Stomach (tissue), 19 donors: ENCODE measurements at places on chromosomes 7 and 10.
A peak's percentile ranks its signal among the peaks of the same experiment; 100 is the strongest.

DNA sequence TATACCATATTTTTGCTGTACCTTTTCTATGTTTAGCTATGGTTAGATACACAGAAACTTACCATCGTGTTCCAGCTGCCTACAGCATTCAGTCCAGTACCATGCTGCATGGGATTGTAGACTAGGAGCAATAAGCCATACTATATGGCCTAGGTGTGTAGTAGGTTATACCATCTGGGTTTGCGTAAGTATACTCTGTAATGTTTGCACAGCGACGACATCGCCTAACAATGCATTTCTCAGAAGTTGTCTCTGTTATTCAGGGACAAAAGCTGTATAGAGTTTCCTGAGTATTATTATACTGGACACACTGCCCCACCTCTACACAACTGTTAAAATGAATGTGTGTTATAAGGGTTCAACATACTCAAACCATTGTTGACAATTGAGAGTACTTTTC, 93.8 kb upstream of the MKI67 start:
- no peak for DNase-seq

DNA sequence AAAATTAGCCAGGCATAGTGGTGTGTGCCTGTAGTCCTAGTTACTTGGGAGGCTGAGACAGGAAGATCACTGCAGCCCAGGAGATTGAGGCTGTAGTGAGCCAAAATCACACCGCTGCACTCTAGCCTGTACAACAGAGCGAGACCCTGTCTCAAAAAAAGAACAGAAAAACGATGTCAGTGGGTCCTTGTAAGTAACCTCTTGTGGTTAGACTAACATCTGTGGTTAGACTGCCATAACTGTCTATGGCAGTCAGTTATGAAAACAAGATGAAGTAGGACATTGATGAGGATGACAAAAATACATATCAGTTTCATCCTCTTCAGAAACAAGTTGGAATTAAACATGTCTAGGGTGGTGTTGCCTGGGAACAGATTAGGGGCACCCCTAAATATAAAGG, 53.3 kb downstream of the AKAP9 start:
- DNase-seq: no peak

- DNase-seq: no peak
Observed at GRCh38 chr10:34092891-34093290, 722.2 kb downstream of the PARD3 start.

- DNase-seq: peak; percentile 95
Observed at GRCh38 chr10:122504610-122504950, 43.2 kb downstream of the HTRA1 start.

DNA sequence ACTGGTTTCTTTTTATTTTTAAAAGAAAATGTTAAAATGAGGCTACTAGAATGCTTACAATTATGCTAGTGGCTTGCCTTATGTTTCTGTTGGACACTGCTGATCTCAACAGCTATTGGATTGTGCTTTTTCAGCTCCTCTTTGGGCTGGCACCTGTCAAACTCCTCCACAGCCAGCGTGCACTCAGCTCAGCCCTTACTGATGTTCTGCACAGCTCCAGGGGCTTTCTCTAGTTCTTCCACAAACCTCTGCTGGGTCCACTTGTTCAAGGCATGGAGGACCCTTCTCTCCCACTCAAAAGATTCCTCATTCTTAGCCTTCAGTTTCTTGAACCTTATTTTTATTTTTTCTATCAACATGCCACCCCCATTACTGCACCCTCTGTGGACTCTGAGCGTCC, 96.0 kb downstream of the VIPR2 start:
- no peak for DNase-seq

DNA sequence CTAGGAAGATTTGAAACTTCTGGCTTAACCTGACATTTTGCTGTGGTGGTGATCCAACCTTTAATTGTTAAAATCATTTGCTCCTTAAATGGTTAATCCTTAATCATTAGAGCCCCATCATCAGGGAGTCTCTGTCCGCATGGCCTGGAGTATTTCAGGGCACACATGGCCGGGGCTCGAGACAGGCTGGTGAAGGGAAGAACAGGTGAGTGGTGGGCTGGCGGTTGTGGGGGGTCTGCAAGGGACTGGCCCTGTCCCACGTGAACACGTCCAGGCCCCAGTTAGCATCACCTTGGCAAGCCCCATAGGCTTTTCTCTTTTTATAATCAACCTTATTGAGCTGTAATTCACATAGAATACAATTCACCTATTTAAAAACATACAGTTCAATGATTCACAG, 109.5 kb downstream of the DNAJB6 start:
- DNase-seq: no peak

DNA sequence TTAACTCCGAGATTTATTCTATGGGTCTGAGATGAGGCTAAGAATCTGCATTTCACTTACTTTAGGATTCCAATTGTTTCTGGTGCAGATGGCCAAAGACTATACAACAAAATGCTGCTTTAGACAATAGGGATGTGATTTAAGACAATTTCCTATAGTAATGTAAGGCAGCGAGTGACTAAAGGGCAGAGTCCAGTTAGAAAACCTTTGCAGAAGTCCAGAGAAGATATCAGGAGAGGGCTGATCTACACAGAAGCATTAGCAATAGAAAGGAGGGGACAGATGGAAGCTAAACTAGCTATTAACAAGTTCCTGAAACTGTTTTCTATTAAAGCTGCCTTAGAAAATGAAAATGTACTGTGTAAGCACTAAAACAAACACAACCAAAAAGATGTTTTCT, 398.9 kb downstream of the DGKB start:
- no peak for DNase-seq

DNA sequence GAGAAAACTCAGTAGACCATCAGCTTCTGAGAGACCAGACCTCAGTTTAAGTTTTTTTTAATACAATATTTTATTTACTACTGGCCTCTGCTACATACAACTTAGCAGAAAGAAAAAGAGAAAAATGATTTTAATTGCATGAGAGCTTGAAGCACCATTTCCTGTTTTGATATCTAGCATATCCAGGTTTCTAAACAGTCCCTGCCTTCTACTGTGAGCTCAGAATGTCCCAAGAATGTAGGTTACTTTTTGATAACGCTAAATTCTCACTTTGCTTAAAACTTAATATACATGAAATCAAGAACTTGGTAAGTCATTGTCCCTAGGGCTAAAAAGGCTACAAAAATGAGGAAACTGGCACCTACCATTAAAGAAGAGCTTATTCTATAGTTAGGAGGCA, 7.0 kb downstream of the TMEM243 start:
- DNase-seq: no peak

GRCh38 chr10:93951905-93952304, 41.8 kb upstream of the PLCE1 start:
- DNase-seq: no peak

- no peak for DNase-seq
Observed at GRCh38 chr7:155017834-155018233, 14.9 kb upstream of the PAXIP1 start.

GRCh38 chr10:35783305-35783838, 141.3 kb upstream of the FZD8 start:
- DNase-seq: no peak

DNA sequence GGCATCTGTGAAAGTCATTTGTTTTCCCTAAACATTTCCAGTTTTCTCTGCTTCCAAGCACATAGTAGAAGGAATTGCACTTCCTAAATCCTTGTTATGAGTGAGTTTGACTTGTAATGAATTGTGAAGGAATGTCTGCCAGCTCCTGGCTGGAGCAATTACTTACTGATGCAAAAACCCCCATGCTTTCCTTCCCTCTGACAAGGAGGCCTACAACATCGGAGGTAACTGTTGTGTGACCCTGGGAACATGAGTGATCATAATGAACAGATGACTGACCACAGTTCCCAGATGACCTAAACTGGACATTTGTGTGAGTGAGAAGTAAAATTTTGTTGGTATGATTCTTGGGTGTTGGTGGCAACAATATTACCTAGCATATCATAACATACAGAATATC, 21.4 kb upstream of the CPVL start:
- DNase-seq: no peak

GRCh38 chr10:94088926-94089381, 95.2 kb downstream of the PLCE1 start:
- DNase-seq: peak; percentile 75

DNA sequence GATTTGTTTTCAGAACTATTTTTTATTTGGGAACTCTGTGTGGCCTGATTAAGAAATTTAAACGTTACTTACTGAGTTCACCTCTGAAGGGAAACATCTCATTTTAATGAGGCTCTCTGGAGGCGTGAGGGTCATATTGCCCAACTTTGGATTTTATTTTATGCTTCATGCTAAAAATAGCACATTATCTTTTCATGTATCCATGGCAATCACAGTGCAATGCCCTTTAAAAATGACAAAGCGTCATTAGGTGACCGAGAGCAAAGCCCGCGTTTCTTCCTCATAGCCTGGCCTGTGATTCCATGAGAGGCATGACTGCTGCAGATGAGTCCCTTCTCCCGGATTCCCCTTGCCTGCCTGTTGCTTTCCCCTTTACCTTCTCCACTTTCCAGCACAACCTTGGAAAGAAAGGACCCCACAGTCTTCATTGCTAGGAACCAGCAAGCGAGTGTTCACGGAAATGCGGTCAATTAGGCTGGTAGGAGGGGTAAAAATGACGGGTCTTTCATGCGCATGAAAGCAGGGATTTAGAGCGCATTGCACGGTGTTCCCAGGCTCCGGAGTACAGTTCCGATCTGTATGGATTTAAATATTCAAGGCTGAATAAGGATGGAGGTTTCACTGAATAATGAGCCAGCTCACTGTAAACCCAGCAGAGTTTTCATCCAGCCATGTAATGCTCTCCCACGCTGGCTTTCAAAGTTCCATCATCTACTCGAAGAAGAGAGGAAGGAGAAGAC, 98.2 kb upstream of the PITRM1 start:
- DNase-seq: no peak

GRCh38 chr7:133593561-133593960, 340.7 kb downstream of the EXOC4 start:
- DNase-seq: no peak

DNA sequence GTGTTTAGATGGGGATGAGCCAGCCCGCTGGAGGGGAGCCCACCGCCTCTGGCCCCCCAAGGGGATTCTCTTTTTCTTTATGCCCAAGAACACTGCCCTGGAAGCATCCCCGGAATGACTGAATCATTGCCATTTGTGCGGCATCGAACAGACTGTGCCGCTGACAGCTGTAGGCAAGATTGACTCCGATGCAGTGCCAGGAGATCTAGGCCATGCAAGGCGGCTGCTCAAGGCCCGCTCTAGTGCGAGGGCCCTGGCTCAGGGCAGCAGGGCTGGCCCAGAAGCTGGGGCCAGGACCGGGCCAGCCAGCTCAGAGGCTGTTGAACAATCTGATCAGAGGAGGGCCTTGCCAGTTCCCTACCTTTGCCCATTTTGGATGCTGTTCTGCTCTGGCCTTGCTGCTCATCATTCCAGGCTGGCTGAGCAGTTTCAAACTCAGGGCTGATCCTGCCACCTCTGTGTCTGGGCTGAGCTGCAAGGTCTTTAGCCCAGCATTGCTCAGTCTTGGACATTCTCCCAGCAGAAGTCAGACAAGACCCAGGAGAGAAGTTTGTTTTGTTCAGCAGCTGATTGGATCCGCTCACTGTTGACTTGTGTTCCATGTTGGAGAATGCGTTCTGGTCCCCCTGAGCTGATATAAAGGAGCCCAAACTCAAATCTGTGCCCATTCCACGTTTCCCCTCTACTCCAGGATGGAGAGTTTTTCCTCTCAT, 485.3 kb upstream of the GALNT17 start:
- DNase-seq: no peak

- no peak for DNase-seq
Observed at GRCh38 chr10:3293581-3294431, 121.2 kb upstream of the PITRM1 start.
